AG04449 (cell line): ENCODE measurements at places on chromosomes 11 and 22.

DNA sequence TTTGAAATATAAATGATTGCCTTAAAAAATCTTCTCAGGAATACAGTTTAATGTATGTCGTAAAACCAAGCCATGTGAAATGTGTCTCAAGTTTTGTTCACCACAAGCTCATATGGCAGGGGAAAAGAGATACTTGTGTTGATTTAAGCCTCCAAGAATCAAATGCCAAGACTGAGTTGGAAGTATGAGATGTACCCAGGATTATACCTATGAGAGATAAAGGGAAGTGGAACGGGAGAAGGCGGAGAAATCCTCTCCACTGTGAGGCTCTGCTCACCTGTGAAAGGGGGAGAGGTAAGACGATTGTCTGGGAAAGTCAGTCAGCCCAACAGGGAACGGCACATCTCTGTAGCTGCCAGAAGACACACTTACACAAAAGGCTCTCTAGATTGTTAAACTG lies 124.8 kb downstream of the TRPC6 start:
- no peak for DNase-seq

DNA sequence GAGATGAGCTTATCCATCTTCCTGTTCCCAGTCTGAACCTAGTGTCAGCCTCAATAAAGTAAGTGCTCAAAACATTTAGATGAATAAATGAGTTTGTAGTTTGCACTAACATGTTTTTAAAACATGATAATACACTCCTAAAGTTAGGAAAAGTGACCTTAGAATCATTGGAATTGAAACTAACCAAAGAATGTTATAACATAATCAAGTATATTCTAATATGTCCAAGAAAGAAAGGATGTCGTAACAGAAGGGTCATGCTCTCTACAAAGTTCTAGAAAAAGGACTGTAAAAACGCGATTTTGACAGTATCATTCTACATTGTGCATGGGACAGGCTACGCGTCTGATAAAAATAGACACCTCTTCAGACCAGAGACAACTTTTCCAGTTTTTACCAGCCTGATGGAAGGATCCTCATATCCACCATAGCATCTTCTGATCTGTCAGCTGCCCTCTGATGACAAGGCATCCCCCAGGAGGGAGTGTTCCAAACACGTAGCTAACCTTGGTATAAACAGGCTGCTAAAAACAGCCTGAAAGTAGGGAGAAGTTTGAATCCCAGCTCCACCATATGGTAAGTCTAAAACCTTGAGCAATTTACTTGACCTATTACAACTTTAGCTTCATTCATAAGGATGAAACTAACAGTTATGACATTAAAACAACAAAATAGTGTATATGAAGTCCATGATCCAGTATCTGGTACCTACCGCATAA lies 30.2 kb downstream of the CLMP start:
- DNase-seq: no peak

DNA sequence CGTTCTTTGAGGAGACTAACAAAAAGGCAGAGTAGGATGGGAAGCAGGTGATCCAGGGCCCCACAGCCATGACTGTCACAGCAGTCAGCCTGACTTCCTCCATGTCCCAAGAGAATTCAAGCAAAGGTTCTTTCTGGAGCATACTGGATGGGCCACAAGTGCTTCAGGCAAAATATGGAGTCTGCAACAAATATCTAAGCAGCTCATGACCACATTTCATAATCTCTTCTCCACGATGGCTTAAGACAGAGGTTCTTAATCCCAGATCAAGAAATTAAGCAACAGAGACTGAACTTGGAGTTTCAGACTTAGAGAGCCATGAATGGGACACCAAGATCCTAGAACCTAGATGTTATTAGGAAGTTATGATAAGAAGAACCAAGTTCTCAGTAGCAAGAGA lies 31.6 kb downstream of the GUCY1A2 start:
- DNase-seq: no peak

DNA sequence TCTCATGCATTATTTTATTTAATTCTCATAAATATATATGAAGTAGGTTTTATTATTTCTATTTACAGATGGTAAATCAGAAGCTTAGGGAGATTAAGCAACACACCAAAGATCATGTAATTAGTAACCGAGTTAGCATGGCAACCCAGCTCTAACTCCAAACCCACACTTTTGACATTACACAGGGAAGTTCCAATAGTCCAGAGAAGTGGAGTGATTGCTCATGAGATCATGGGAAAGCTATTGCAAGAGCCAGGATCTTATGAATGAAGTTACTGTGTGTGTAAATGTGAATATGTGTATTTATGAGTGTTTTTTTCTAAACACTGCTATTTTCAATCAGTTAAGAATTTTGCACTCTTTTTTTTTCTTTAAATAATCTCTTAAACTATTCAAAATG lies 225.8 kb upstream of the KIRREL3 start:
- no peak for DNase-seq

DNA sequence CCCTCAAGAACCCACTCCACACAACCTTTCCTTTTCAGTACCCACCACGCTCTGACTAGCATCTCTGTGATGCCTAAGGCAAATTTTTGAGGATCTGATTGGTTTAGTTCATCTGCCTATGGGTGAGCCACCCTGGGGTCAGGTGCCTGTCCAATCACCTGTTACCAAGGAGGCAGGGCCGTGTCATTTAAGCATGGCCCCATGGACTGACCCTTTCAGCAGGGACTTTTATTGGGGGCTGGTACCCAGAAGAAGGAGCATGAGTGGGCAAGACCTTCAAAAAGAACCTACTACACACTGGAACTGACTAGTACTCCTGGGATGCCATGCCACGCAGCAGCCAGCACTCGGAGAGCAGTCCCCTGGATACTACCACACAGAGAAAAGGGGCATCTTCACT lies 28.4 kb downstream of the C11orf91 start:
- no peak for DNase-seq

DNA sequence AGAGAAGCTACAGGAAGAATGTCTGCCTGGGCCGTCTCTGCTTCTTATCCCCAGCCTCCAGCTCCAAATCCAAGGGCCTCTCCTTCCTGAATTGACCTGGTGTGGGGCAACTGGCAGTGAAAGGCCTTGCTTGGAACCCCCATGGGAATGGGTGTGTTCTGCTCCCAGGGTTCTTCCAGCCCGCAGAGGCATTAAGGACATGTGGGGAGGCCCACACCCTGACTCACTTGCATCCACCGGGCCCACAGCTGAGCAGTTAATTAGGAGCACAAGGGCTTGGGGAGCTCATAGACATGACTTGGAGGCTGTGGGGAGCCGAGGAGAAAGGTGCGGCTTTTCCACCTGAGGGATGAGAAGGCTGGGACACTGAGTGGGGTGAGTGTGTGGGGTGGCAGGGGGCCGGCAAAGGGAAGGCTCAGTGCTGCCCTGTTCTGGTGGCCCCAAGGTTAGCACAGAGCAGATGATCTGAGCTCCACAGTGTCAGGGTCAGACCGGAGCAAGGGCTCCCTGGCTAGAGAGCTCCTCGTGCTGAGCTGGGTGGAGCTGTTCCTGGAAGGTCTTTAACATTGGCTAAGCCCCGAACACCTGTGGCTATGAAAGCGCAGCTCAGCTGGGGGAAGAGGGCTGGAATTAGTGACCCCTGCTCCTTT lies 64.5 kb upstream of the NECTIN1 start:
- peak; percentile 23 for DNase-seq

DNA sequence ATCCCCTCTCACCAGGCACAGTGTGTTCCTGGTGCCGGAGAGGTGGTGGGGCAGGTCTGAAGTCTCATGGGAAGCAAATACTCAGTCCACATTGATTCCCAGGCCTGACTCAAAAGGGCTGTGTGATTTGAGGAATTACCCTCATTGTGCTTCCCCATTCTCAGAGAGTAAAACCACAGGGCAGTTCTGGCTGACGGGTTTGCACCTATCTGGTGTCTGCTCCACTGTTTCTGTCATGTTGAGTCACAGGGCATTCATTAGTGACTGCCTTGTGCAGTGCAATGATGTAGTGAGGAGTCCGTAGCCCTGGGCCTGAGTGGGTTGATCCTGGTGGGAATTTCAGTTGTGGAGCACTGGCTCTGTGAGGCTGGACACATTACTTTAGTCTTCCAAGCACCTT lies 85.2 kb upstream of the ARHGAP20 start:
- no peak for DNase-seq

DNA sequence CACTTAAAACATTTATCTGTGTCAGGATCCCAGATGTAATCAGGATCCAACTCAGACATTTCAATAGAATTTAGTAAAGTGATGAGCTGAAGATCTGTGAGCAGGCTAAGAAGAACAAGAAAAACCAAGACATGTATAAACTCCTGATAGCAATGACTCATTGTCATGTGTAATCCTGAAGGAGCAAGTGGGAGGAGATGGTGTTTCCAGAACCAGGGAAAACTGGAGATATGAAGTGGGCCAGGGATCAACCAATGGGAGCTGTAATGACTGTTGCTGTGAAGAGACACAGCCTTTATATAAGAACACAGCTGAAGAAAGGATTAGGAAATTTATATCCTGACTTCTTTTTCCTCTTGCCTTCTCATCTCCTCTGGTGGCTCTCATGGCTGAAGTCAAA lies 682.5 kb upstream of the ARHGAP42 start:
- no peak for DNase-seq

- DNase-seq: no peak
Observed at GRCh38 chr11:8092587-8093424, 11.8 kb downstream of the TUB start.

DNA sequence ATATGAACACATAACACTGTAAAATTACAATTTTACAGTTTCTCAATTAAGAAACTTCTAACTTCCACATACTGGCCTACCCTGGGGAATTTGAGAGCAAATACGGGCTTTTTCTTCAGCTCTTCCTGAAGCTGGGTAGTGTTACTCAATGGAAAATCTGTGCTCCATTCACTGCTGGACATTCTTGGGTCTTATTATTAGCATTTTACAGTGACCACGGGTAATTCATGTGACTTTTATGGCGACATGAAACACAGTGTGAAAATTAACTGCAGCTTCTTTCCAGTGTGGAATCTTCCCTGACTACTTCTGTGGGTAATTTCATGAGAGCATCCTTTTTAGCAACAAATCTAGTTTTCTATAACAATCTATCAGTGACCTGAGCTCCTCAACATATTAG lies 423.7 kb upstream of the ANO5 start:
- DNase-seq: no peak

GRCh38 chr22:44195189-44195871 lies 14.6 kb downstream of the PARVG start:
- no peak for DNase-seq

DNA sequence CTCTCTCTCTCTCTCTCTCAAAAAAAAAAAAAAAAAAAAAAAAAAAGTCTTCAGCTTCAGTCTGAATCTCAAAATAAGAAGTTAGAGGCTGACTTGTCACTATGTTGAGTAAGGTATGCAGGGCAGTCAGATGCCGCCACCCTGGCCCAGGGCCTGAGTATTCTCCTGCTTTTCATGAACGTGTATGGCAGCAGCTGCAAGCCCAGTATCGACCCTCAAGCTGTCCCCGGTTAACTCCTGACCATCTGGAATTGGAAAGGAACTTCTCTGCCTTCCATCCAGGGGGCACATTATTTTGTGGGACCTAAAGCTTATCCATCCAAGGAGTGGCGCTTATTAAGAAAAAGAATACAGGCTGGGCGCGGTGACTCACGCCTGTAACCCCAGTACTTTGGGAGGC lies 11.4 kb downstream of the MRGPRD start:
- DNase-seq: no peak

- DNase-seq: peak; percentile 71
Observed at GRCh38 chr11:29119707-29120618, 896.9 kb downstream of the KCNA4 start.
